Heart right ventricle (tissue), 16 donors: ENCODE measurements at places on chromosomes 16 and 17. TPM values are rescaled to one million over a fixed set of nuclear protein-coding genes. Genes with fewer than 3 reads are reported as not detected.

Gene MRC2
- total RNA-seq = 20.8 TPM

Gene ARL5C
- not detected for total RNA-seq

Gene CLEC19A
- total RNA-seq = not detected

Gene DNASE1L2
- total RNA-seq = 0.35 TPM

Gene TMEM95
- total RNA-seq = not detected

Gene NPIPB6
- 0.74 TPM for total RNA-seq

Gene ZNRF1
- 20.7 TPM for total RNA-seq

Gene IGFALS
- total RNA-seq = not detected

Gene KIF2B
- total RNA-seq = not detected

- H3K36me3 ChIP-seq = no peaks in the 10 kb centered on the region
- H3K4me1 ChIP-seq = peaks cover 10% of the 10 kb centered on the region
- DNase-seq = no peak
Observed at GRCh38 chr16:85582229-85582991, 30.7 kb upstream of the GSE1 start.

DNA sequence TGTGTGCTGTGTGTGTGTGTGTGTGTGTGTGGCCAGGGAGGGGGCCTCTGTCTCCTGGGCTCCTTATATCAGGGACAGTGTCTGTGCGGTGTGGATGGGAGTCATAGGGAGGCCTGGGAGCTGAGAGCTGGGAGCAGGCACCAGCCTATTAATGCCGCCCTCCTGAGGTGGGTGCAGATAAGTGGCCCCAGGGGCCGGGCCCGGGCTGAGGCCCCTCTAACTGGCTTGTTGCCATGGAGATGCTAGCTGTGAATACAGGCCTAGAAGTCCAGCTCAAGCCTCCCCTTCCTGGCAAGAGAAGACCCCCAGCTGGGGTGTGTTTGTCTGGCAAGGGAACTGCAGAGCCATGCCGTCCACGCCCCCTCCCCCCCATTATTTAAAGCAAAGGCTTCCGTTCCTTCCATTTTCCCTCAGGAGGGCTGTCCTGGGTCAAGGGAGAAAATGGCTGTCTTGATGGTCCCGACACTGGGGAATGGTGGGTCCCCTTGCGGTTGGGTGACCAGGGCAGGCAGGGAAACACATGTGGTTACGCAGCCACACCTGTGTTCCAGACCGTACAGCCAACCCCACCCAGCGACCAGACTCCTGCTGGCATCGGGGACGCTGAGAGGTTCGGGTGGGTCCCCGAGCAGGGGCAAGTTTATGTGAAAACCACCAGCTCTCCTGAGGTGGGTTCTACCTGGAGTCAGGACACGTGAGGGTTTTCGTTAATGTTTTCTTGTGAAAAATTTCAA lies 141.1 kb downstream of the MRM1 start:
- no peaks in the 10 kb centered on the region for H3K4me1 ChIP-seq
- H3K4me3 ChIP-seq = no peak overlapping the region
- H3K27me3 ChIP-seq = peaks cover 18% of the 10 kb centered on the region
- no peak for DNase-seq
- H3K27ac ChIP-seq = no peak overlapping the region
- H3K36me3 ChIP-seq = no peaks in the 10 kb centered on the region

DNA sequence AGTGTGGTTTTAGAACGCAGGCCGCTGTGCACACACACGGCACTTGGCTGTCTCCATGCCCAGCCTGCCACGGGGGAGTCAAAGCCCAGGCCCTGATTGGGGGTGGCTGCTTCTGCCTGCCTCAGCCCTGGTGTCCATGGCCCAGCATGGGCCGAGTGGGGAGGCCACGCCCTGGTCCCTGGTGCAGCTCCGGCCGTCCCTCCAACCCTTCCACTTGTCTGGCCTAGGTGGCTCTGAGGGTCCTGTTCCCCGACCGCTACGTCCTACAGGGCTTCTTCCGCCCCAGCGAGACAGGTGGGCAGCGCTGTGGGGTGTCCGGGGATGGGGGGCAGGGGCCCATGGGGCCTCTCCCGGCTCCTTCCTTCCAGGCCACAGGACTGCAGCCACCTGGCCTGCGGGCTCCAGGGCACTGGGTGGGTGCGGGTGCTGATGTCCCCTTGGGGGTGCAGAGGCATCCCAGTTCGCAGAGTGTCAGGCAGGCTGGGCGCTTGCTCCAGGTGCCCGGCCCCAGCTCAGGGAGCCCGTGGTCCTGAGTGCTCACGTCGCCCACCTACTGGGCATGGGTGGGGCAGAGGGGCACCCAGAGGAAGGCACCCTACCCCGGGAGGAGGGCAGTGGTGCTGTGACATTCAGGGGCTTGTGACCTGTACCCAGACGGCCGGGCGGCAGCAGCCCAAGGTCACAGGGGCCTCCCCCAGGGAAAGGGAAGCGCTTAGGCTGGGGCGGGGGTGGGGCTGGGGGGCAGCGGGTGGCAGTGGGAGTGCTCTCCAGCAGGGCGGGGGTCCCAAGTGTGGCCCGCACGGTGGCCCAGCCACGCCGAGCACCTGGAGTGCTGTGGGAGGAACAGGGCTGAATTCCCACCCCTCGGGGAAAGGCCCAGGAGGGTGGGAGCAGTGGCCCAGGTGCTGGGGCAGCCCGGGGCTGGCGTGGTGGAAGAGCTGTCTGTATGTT lies 11.8 kb downstream of the CENPX start:
- DNase-seq = no peak
- H3K4me3 ChIP-seq = no peak overlapping the region
- H3K27ac ChIP-seq = no peak overlapping the region
- peaks cover 32% of the 10 kb centered on the region for H3K4me1 ChIP-seq

DNA sequence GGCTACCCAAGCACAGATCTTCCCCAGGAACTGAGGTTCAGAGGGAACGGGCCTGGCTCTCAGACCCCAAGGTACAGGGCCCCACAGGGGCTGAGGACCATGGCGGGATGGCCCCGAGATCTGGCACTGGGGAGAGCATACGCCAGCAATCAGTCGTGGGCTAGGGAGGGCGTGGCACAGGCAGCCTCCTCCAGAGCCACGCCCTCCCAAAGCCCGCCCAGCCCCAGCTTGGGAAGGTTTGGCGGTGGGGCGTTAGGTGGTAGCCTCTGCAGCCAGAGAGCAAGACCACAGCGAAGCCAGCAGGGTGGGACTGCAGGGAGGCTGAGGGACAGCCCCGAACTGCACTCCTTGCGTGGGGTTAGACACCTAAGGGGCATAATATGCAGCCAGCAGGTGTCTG lies 11.6 kb downstream of the WNT9B start:
- peaks cover 38% of the 10 kb centered on the region for H3K27me3 ChIP-seq
- no peaks in the 10 kb centered on the region for H3K4me1 ChIP-seq
- H3K4me3 ChIP-seq = no peak overlapping the region
- no peaks in the 10 kb centered on the region for H3K36me3 ChIP-seq

GRCh38 chr17:18144855-18145254 lies 36.3 kb downstream of the MYO15A start:
- H3K27ac ChIP-seq = no peak overlapping the region
- H3K27me3 ChIP-seq = no peaks in the 10 kb centered on the region
- no peak for DNase-seq
- no peak overlapping the region for H3K4me3 ChIP-seq

- no peaks in the 10 kb centered on the region for H3K27me3 ChIP-seq
- H3K27ac ChIP-seq = no peak overlapping the region
- H3K4me1 ChIP-seq = peaks cover 6% of the 10 kb centered on the region
- H3K4me3 ChIP-seq = no peak overlapping the region
- no peaks in the 10 kb centered on the region for H3K36me3 ChIP-seq
Observed at GRCh38 chr16:79329166-79329521, 271.4 kb downstream of the MAF start.

DNA sequence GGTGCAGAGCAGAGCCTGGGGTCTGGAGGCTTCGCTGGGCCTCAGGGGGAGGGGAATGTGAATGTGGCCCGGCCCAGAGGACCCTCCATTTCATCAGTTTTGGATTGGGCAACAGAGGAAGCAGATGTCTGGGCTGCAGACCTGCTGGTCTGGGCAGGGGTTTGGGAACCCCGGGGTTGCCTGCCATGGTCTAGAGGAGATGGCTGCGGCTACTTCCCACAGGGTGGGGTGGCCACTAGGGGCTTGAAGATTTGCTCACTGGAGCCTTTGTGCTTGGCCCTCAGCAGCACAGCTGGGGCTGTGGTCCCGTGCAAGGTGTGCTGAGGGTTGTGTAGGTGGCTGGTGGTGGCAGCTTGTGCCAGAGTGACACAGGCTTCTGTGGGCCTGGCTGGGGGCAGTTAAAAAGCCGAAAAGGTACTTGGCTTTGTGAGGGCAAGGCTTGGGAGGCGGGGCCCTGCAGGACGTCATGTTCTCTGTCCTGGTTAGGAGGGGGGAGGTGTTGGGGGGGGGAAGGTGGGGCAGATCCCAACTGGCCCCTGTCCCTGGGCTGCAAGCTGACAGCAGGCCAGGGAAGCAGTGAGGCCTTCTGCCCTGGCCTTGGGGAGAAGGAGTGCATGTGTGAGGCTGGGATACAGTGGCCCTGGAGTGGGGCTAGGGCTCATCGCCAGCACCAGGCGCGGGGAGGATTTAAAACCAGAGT lies 98.0 kb downstream of the KPNA2 start:
- no peaks in the 10 kb centered on the region for H3K27me3 ChIP-seq
- peaks cover 7% of the 10 kb centered on the region for H3K4me1 ChIP-seq
- H3K27ac ChIP-seq = no peak overlapping the region
- H3K4me3 ChIP-seq = no peak overlapping the region

- no peak overlapping the region for H3K4me3 ChIP-seq
- H3K27ac ChIP-seq = no peak overlapping the region
- no peaks in the 10 kb centered on the region for H3K36me3 ChIP-seq
- DNase-seq = no peak
- peaks cover 15% of the 10 kb centered on the region for H3K4me1 ChIP-seq
Observed at GRCh38 chr17:82965371-82965770, 114.0 kb upstream of the METRNL start.

- no peaks in the 10 kb centered on the region for H3K36me3 ChIP-seq
- H3K27me3 ChIP-seq = no peaks in the 10 kb centered on the region
- H3K27ac ChIP-seq = no peak overlapping the region
- H3K4me1 ChIP-seq = no peaks in the 10 kb centered on the region
Observed at GRCh38 chr17:58818654-58819053, 63.0 kb downstream of the PPM1E start.

- H3K27me3 ChIP-seq = peaks cover 35% of the 10 kb centered on the region
- peak; percentile 92 for DNase-seq
- no peaks in the 10 kb centered on the region for H3K36me3 ChIP-seq
- H3K4me1 ChIP-seq = peaks cover 7% of the 10 kb centered on the region
- peak within 1 kb of the TSS; percentile 89 for H3K27ac ChIP-seq
- H3K4me3 ChIP-seq = peak within 1 kb of the TSS; percentile 73
Observed at GRCh38 chr17:76072148-76072858, at the start of gene SRP68. Gene SRP68 (minus strand): TSS chr17:76072517. CDS start chr17:76072491, 26 bp downstream.

DNA sequence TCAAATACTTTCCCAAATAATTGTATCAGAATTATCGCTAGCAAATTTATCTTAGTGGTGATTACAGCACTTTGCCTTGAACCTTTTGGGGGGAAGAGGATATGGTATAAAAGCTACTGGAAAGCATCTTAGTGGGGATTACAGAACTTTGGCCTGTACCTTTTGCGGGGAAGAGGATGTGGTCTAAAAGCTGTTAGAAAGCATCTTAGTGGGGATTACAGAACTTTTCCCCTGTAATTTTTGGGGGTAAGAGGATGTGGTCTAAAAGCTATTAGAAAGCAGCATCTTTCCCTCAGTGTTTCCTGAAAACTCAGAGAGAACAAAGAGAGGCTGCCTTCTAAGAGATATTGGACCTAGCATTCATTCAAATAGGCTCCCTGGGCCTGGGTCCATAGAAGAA lies 4.1 kb downstream of the SLFN12 start:
- H3K4me1 ChIP-seq = peaks cover 38% of the 10 kb centered on the region
- H3K4me3 ChIP-seq = no peak overlapping the region
- H3K27ac ChIP-seq = no peak overlapping the region
- no peaks in the 10 kb centered on the region for H3K36me3 ChIP-seq
- DNase-seq = no peak

GRCh38 chr17:7742729-7743128 lies 25.2 kb downstream of the DNAH2 start:
- no peaks in the 10 kb centered on the region for H3K27me3 ChIP-seq
- no peak overlapping the region for H3K27ac ChIP-seq

GRCh38 chr16:66484453-66485213 lies 57.5 kb downstream of the BEAN1 start:
- H3K27me3 ChIP-seq = no peaks in the 10 kb centered on the region
- no peaks in the 10 kb centered on the region for H3K4me1 ChIP-seq
- no peaks in the 10 kb centered on the region for H3K36me3 ChIP-seq
- no peak overlapping the region for H3K4me3 ChIP-seq
